ENCODE measurements at places on chromosomes 5 and 9.

DNA sequence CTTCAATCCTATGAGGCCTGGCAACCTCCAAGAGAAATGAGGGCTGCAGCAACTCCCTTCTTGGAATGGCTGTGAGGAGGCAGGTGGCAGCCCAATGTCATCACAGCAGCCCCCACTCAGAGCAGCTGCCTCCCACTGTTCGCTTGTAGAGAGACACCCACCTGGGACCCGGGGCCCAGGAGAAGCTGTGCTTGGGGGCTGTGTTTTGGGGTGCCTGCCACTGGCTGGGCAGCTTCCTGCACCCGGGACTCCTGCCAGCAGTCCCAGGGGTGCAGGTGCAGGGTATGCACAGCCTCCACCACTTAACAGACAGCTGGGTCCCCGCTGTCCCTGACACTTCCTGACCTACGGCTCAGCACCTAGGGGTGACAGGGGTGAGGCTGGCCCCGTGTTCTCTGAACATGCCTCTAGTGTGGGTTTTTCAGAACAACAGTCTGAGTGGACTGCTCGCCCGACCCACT, 26.2 kb downstream of the NIPAL4 start:
- DNase-seq: no peak

- DNase-seq: no peak
Observed at GRCh38 chr5:151094852-151095245, 14.0 kb upstream of the TNIP1 start.

DNA sequence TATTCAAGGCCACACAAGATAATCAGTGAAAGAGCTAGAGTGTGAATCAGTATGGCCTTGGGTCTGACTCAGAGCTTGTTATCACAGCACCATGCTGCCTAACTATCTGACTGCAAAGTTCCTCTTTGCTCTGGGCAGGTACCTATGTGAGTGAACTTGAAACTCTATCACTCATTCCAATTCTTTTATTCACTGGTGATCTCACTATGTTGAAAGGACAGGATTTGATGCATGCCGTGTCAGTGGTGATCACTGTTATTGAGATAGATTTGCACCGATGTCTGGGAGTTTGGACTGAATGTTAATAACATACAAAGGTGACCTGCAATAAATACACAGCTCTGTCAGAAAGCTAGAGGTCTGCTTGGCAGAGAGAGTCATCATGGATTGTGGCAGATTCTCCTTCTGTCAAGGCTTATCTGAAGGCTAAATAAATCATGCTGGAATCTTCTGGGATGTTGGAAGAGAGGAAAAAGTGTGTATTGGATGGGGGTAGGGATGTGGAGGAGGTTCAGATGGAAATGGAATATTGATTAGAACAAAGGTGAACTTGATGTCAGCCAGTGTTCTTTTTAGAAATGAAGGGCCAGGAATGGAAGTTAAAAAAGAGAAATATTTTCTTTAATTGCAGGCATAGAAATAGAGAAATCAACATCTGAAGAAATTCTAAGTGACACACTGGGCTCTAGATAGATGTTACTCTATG, 91.8 kb upstream of the TNC start:
- DNase-seq: peak; percentile 36

GRCh38 chr5:115774684-115775083, 41.8 kb downstream of the CDO1 start:
- DNase-seq: no peak

- no peak for DNase-seq
Observed at GRCh38 chr5:127944125-127944524, 139.4 kb upstream of the SLC12A2 start.

GRCh38 chr5:91211997-91212713, 171.0 kb downstream of the ARRDC3 start:
- DNase-seq: no peak

DNA sequence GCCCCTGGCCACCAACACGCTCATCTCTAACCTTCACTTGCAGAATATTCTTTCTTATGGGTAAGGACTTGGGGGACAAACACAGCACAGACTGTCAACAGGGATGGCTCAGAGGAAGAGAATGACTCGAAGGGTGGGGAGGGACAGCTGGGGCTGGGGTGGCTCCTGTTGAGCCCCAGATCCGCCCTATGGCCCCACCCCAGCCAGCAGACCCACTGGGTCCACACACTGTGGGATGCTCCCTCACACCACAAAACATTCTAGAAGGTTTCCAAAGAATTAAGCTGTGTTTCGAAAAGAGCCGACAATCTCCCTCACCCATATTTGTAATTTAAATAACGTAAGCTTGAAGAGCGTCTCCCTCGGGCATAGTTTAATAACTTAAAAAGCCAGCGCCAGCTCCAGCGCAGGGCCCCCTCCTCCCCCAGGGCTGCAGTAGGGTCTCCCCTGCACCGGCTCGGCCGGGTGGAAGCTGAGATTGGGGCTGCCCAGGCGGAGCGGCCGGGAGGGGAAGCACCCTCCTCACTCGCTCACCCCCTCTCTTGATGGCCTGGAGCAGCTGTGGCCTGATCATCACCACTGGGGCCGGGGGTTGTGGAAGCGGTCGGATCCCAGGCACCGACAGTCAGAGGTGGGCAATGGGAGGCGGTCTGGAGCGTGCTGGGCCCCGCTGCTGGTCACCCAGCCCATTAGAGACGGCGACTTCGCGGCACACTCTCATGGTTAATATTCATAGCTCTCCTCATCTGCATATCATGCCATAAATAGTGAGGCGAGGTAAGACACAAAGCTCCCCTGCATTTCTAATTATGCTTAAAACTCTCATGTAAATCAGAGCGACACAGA, 37.6 kb downstream of the NACC2 start:
- no peak for DNase-seq

DNA sequence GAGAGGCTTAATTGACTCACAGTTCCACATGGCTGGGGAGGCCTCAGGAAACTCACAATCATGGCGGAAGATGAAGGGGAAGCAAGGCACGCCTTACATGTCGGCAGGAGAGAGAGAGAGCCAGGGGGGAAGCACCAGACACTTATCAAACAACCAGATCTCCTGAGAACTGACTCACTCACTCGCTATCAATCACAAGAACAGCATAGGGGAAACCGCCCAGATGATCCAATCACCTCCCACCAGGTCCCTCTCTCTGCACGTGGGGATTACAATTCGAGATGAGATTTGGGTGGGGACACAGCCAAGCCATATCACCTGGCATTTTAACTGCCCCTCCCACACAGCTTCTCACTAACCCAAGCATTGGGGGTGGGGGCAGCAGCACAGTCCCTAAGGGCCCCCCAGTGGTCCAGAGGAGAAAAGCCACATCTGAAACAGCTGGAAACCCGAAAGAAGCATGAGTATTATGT, 76.1 kb upstream of the ASS1 start:
- no peak for DNase-seq

- DNase-seq: peak; percentile 93
Observed at GRCh38 chr9:35489313-35490154, at the start of gene RUSC2. TSS of gene RUSC2 (plus strand) at chr9:35490111. CDS start at chr9:35546522, 56,411 bp downstream.

GRCh38 chr5:142857405-142857804, 87.2 kb downstream of the ARHGAP26 start:
- DNase-seq: no peak

DNA sequence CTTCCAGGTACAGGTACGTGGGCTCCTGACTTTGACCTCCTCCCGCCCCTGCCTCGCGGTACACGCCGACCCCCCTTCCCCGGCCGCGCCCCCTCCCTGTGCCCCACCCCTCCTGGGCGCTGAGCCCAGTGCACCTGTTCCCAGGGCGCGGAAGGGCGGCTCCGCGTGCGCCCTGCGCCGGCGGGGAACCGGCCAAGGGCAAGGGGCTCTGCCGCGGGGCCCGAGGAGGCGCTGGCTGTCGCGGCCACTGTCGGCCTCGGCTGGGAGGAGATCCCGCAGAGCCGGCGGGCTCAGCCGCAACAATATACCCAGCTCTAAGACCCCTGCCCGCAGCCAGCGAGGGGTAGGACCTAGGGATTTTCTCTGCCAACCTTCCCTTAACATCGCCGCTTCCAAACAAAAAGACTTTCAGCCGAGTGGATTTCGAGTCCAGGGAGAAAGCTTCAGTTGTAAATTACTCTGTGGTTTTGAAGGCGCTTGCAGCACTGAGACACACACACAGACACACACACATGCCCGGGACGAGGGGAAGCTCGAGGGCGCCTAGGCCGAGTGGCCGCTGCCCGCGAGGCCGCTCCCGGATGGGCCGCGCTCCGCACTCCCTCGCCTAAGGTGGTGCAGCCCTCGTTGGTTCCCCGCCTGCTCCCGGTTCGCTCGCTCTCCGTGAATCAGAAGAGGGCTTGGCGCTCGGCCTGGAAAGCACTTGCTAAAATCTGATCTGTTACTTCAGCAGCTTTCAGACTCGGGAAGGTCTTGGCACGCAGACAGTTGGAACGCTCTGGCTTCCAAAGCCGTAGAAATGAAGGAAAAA, 1.2 kb downstream of the FGF18 start:
- DNase-seq: peak; percentile 82

- peak; percentile 93 for DNase-seq
Observed at GRCh38 chr5:10469253-10470050, 27.8 kb downstream of the ROPN1L start.

GRCh38 chr9:124593651-124594058, 86.5 kb upstream of the NR5A1 start:
- no peak for DNase-seq

GRCh38 chr5:171569065-171569712, 149.7 kb downstream of the FGF18 start:
- DNase-seq: no peak

DNA sequence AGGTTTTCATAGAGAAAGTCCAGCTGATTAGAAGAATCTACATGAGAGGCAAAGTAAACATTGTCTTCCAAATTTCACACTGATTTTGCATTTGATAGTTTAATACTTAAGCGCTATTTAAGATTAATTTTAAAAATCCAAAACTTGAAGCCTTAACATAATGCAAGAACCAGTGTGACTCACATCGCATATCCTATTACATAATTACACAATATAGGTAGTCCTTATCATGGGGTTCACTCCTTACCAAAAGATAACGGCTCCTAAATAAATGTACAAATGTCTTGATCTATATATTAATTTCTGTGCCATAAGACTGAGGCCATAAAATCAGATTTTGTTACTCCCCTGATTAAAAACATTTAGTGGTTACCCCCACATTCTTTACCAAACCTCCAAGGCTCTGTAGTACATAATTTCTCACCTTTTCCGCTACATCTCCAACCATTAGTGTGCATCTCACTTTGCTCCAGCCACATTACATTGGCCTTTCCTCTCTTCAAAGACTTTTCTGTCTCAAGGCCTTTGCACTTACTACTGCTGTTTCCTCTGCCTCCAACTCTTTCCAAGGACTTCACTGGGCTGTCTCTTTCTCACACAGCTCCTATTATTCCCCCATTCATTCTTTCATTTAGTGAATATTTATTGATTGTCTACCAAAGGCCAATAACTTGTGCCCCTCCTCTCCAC, 1.0 kb downstream of the RIOK2 start:
- no peak for DNase-seq

- DNase-seq: peak; percentile 98
Observed at GRCh38 chr5:126003309-126003708, 419.9 kb upstream of the GRAMD2B start.

GRCh38 chr5:145360936-145361335, 474.2 kb downstream of the PRELID2 start:
- DNase-seq: peak; percentile 12

- DNase-seq: no peak
Observed at GRCh38 chr5:151078490-151079262, 2.2 kb downstream of the TNIP1 start.

DNA sequence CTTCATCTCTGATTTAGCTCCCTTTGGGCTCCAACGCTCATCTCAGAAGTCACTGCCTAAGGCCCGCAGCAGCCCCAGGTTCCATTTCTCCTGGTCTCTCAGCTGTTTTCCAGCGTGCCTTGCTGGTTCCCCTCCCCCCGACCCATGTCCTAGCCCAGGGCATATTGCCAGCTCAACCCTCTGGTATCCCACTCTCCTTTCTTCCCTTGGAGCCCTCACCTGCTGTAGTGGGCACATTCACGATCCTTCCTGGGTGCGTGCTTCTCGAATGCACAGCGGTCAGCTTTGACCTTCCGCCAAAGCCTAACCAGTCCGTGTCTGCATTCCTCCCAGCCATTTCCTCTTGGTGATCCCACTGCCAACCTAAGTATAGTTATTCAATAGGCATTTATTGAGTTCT, 36.1 kb downstream of the CFAP90 start:
- no peak for DNase-seq

DNA sequence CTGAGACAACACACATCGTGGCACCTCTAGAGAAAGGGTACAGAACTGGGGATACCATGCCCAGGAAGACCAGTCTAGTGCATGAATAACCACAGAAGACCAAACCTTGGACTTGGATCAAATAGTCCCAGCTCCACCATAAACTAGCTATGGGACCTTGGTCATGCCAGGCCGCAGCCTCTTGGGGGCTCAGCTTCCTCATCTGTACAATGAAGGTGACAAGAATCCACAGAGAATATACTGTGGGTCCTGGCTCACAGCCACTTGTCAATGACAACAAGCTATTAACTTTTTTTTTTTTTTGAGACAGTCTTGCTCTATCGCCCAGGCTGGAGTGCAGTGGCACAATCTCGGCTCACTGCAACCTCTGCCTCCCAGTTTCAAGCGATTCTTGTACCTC, 3.9 kb downstream of the KYAT1 start:
- no peak for DNase-seq

DNA sequence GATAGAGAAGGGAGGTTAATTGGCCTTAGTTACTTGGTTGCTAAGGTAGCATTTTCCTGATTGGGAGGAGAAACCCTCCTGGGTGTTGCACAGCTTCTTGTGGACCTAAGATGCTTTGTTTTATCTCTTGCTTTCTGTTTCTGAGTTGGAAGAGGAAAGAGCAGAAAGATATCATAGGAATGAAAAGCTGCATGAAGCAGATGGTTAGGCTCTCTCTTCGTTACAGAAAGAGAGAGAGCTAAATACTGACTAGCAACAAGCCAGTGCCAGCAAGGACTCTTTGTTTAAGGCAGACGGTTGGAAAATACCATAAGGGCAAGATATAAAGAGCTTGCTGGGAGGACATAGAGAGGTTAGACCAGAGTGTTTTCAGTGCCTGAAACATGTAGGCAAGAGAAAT, 103.1 kb downstream of the ATG10 start:
- DNase-seq: no peak

DNA sequence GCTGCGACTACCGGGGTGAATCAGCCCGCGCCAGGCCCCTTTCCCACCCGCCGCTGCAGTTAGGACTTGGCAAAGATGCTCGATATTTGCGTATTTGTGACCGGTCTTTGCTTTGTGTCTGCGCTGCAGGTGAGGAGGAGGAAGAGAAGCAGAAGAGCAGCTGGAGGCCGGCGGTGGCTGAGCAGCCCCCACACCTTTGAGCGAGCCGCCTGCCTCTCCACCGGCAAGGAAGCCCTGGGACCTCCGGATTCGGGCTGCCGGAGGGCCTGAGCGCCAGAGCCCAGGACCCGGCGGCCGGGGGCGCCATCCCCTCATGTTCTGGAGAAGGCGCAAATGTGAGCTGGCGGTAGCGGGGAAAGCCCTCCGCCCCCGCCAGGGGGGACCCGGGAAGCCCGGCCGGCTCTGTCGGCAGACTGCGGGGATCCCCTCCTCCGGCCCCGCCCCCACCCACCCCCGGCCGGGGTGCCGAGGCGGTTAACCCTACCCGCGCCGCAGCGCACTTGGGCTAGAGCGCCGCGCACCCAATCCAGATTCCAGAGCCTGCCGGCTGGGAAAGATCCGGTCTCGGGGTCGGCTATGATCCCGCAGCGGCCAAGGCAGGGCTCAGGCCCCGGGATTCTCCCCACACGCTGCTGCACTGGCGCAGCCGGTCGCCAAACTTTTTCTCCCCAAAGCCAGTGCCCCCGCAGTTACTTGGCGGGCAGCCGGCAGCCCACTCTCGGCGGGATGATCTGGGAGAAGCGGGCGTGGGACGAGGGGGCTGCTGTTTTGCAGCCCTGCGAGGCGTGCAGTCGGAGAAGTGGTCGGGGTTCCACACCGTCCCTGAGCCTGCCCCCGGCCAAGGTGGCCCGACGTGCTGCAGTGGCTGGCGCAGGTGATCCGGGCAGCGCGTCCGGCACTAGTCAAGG, 800 bp upstream of the KCNN2 start:
- DNase-seq: no peak

All from astrocyte of the spinal cord (primary cell).